ENCODE measurements at places on chromosomes 16 and 17. TPM values are rescaled to one million over a fixed set of nuclear protein-coding genes. Genes with fewer than 3 reads are reported as not detected.
A peak's percentile ranks its signal among the peaks of the same experiment; 100 is the strongest.

- no peak overlapping the region for H3K27ac ChIP-seq
- DNase-seq = no peak
- H3K36me3 ChIP-seq = no peaks in the 10 kb centered on the region
- no peak overlapping the region for H3K4me3 ChIP-seq
- peaks cover 1% of the 10 kb centered on the region for H3K27me3 ChIP-seq
These were observed 4.2 kb downstream of the CMTM4 start for GRCh38 chr16:66692341-66692740.

GRCh38 chr16:2720064-2720457 is at the start of gene PRSS27:
TSS of gene PRSS27 (minus strand) at chr16:2720224. CDS start at chr16:2720160, 64 bp downstream.
- H3K4me3 ChIP-seq = peak within 1 kb of the TSS; percentile 62
- no peaks in the 10 kb centered on the region for H3K27me3 ChIP-seq
- H3K27ac ChIP-seq = peak within 1 kb of the TSS; percentile 41
- DNase-seq = no peak
- no peaks in the 10 kb centered on the region for H3K36me3 ChIP-seq

DNA sequence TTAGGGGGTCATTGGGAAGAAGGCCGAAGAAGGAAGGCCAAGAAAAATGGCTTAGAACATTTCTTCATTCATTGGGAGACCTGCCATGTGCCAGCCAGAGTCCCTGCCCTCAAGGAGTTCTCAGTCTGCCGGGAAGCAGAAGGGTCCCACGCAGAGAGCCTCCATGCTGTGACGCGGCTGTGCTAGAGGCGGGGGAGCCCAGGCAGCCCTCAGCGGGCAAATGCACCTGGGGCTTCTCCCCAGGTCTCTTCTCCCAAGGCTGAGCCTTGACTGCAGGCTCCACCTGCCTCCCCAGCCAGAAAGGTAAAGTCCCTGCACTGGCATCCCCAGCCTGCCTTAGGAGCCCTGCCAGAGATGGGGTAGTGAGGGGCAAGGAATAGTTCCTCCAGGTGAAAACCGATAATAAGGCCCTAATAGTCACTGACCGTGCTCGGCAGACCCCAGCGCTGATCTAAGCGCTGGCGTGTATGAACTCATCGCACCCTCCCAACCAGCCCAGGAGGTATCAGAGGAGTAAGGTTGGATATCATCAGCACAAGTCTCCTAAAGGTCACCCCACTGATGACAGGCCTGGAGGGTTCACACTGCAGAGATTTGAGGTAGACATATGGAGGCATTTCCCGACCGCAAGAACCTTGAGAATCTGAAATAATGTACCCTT is 6.0 kb upstream of the CDR2L start:
- peaks cover 11% of the 10 kb centered on the region for H3K4me1 ChIP-seq
- H3K27me3 ChIP-seq = no peaks in the 10 kb centered on the region
- no peak for DNase-seq

GRCh38 chr16:80938004-80938878 is 68.4 kb downstream of the CMC2 start:
- no peaks in the 10 kb centered on the region for H3K36me3 ChIP-seq
- peak overlapping the region; percentile 27 for H3K4me3 ChIP-seq
- H3K27ac ChIP-seq = peak overlapping the region; percentile 98
- no peaks in the 10 kb centered on the region for H3K27me3 ChIP-seq
- peak; percentile 98 for DNase-seq

GRCh38 chr16:60739737-60740683 is 1296.2 kb downstream of the CDH8 start:
- no peaks in the 10 kb centered on the region for H3K27me3 ChIP-seq
- no peak overlapping the region for H3K4me3 ChIP-seq
- H3K4me1 ChIP-seq = no peaks in the 10 kb centered on the region
- DNase-seq = no peak
- H3K27ac ChIP-seq = no peak overlapping the region

IGSF6 gene
- total RNA-seq = not detected

ARHGDIG gene
- total RNA-seq = 0.93 TPM

SYT17 gene
- 1.9 TPM for total RNA-seq
